Breast epithelium (tissue), 4 donors: ENCODE measurements at places on chromosomes 3 and 15. TPM values are rescaled to one million over a fixed set of nuclear protein-coding genes. Genes with fewer than 3 reads are reported as not detected.

HESX1 gene
- total RNA-seq, result 0.66 TPM

VWA5B2 gene
- total RNA-seq, result 0.88 TPM

CLSTN2 gene
- total RNA-seq, result 15.5 TPM

CACNA1D gene
- total RNA-seq, result 50.3 TPM

LRRN1 gene
- total RNA-seq, result 18.9 TPM

DNA sequence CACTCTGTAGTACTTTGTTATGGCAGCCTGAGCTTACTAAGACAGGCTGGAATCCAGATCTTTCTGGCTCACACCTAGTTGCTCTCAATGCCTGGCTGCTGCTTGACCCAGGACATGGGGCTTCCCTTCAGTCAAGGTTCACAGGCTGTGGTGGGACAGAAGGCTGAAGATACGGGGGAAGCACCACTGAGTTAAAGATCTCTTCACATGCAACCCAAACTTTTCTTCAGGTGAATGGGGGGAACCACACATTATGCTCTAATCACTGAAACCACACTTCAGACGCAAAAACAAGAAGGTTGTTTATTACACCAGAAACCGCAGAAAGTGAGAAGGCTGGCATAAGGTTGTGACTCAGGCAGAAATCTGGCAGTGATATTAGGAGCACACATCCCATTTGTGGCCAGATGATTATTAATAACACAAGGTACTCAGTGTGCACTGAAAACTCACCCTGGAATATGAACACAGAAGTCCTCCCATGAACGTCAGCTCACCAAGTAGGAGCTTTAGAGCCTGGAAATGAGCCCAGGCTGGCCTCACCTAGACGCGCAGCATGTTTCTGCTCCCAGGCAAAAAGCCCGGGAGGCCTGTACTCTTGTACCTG is 230.5 kb upstream of the CHRNA7 start:
- no peaks in the 10 kb centered on the region for H3K36me3 ChIP-seq
- H3K27me3 ChIP-seq, result no peaks in the 10 kb centered on the region
- no peak overlapping the region for H3K4me3 ChIP-seq
- H3K27ac ChIP-seq, result no peak overlapping the region

DNA sequence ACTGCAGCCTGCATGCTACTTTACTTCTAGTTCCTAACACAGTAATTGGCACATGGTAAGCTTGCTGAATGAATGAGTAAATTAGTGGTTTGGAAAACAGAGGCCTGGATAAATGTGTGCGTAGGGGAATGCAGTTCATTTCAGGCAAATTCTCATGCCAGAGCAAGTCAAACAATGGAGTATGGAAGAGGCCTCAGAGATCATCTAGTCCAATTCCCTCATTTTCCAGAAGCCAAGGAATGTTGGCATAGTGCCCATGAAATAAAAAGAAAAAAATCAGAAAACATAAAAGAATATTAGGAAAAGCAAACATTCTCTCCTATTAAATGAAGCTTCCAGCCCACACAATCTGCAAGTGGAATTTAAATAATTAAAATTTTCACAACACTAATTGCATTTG is 92.4 kb downstream of the MB21D2 start:
- H3K4me1 ChIP-seq, result peaks cover 6% of the 10 kb centered on the region
- no peak overlapping the region for H3K27ac ChIP-seq
- no peak for DNase-seq
- no peaks in the 10 kb centered on the region for H3K27me3 ChIP-seq

GRCh38 chr3:128041344-128041743 is 10.9 kb upstream of the SEC61A1 start:
- no peaks in the 10 kb centered on the region for H3K27me3 ChIP-seq
- no peak for DNase-seq
- no peaks in the 10 kb centered on the region for H3K36me3 ChIP-seq
- no peaks in the 10 kb centered on the region for H3K4me1 ChIP-seq

- no peaks in the 10 kb centered on the region for H3K27me3 ChIP-seq
- H3K36me3 ChIP-seq, result no peaks in the 10 kb centered on the region
- H3K4me3 ChIP-seq, result no peak overlapping the region
- H3K27ac ChIP-seq, result no peak overlapping the region
- H3K4me1 ChIP-seq, result no peaks in the 10 kb centered on the region
- DNase-seq, result no peak
Measured at GRCh38 chr3:45398178-45398577, 9.8 kb downstream of the LARS2 start.

DNA sequence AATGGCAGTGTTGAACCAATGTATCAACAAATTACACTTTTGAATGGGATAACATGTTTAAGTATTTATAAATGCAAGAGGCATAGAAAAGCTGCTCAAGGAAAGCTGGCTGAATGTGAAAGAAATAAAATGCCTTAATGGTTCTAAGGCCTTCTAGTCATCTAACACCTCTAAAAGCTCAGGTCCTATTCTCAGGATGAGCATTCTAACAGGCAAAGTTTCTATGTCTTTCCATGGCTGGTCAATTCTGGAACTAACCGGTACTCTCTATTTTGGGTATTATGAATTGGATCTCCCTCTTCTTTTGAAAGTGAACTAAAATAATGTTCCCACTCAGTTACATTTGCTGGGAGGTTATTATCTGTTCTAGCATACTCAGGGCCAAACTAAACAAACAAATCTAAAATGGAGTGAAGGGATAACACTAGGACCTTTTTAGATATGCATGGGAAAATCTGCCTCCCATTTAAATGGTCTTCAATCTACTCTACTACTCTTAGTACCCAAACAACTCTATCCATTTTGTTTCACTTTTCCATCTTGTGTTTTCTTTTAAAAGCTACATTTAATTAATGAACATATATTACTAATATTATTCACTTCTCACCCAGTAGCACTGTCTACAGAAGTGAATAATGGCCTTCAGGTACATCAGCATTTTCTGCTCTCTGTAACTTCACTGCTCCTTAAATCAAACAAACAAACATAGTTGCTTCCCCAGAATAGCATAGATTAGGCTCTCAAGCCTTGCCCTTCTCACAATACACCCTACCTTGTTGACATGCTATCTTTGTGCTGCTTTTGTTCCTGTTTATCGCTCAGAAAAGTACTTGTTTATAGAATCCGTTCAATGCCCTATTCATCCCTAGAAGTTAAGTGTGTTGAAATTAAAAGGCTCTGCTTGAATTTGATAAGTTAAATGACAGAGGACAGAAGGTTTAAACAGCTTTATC is 46.4 kb downstream of the CBLB start:
- no peaks in the 10 kb centered on the region for H3K4me1 ChIP-seq
- no peak overlapping the region for H3K4me3 ChIP-seq
- no peaks in the 10 kb centered on the region for H3K27me3 ChIP-seq
- DNase-seq, result no peak
- no peaks in the 10 kb centered on the region for H3K36me3 ChIP-seq

DNA sequence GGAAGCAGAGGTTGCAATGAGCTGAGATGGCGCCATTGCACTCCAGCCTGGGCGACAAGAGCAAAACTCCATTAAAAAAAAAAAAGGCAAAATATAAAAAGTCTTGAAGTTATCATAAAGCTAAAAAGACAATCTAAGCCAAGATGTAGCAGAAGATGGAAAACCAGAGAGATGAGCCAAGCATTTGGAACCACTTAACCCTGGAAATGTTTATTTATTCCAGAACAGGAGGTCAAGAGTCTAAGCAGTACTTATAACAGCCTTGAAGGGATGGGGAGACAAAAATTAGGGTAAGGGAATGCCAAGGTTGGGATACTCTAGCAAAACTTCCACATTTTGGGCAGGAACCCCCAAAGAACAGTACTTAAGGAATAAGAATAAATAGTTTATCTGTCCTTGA is 30.1 kb downstream of the FAIM start:
- no peak overlapping the region for H3K27ac ChIP-seq
- H3K4me1 ChIP-seq, result no peaks in the 10 kb centered on the region
- no peak overlapping the region for H3K4me3 ChIP-seq
- DNase-seq, result no peak
- H3K36me3 ChIP-seq, result no peaks in the 10 kb centered on the region
- H3K27me3 ChIP-seq, result no peaks in the 10 kb centered on the region

DNA sequence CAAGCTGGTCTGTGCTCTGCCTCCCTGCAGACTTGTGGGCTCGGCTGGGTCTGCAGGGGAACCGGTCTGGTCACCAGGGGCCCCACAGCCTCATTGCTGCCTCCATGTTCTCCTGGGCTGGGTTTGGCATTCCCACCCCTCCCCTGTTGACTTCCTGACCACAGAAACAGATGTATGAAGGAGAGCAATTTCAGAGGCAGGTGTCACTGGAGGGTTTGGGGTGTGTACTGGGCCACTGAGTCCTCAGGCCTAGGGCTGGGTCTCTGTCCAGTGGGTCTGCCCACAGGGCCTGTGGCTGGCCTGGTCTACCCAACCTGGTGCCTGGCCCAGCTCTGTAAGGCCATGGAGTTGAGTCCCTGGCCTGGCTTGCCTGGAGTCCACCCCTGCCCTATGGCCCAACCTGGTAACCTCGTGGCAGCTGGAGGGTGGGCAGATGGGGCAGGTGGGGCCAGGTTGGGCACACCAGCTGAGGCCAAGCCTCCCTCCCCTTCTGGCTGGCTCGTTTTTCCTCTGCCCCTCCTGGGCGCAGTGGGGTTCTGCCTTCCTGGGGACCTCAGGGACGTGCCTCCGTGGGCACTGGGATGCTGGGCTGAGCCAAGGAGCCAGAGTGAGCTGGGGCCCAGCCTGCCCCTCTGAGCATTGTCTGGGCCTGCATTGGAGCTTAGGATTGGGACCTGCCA is 20.8 kb downstream of the PLXNA1 start:
- H3K27me3 ChIP-seq, result no peaks in the 10 kb centered on the region
- H3K36me3 ChIP-seq, result no peaks in the 10 kb centered on the region
- H3K27ac ChIP-seq, result peak overlapping the region; percentile 93
- DNase-seq, result no peak
- H3K4me1 ChIP-seq, result peaks cover 18% of the 10 kb centered on the region

DNA sequence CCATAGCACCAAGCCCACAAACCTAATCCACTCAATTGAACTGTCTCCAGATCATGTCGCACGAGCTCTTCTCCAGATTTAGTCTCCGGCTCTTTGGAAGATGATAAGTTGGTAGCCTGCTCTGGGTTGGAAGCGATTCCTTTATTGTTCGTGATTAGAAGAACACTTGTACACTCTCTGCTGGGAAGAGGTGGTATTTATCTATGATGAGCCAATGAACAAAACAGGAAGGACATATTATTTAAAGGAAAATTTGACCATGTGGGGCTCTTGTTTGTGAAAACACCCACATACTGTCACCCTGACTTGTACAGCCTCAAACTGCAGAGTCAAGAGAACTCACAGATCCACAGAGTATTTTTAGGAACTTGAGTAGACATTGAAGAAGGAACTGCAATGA is 54.4 kb downstream of the MYZAP start:
- H3K27me3 ChIP-seq, result no peaks in the 10 kb centered on the region
- no peak for DNase-seq
- H3K4me3 ChIP-seq, result no peak overlapping the region
- no peak overlapping the region for H3K27ac ChIP-seq
- H3K4me1 ChIP-seq, result no peaks in the 10 kb centered on the region

DNA sequence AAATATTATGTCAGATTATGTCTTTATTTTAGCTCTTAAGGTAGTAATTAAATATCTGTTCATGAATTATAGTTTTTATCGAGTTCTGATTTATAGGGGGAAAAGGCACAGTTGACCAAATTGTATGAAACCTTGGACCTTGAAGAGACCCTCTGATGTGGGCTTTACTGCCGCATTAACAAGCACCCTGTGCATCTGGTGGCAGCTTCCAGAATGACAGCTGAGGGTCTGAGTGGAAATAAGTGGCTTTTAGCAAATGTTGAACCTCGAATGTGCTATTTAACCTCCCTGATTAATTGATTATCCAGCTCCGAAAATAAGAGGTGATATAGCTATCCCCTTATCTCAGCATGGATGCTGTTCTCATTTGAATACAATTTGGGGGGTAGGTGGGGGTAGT is 87.0 kb downstream of the TMEM108 start:
- DNase-seq, result no peak
- no peak overlapping the region for H3K4me3 ChIP-seq
- H3K27me3 ChIP-seq, result no peaks in the 10 kb centered on the region
- no peak overlapping the region for H3K27ac ChIP-seq
- H3K36me3 ChIP-seq, result no peaks in the 10 kb centered on the region

GRCh38 chr15:90178468-90179435 is 22.4 kb upstream of the SEMA4B start:
- no peak for DNase-seq
- H3K27ac ChIP-seq, result no peak overlapping the region
- no peak overlapping the region for H3K4me3 ChIP-seq
- H3K4me1 ChIP-seq, result peaks cover 3% of the 10 kb centered on the region
- no peaks in the 10 kb centered on the region for H3K36me3 ChIP-seq
- H3K27me3 ChIP-seq, result no peaks in the 10 kb centered on the region

GRCh38 chr15:66720206-66721010 is 18.4 kb downstream of the SMAD6 start:
- no peaks in the 10 kb centered on the region for H3K27me3 ChIP-seq
- H3K4me1 ChIP-seq, result no peaks in the 10 kb centered on the region
- DNase-seq, result no peak
- H3K36me3 ChIP-seq, result no peaks in the 10 kb centered on the region
- H3K4me3 ChIP-seq, result no peak overlapping the region

- H3K36me3 ChIP-seq, result no peaks in the 10 kb centered on the region
- no peaks in the 10 kb centered on the region for H3K4me1 ChIP-seq
- DNase-seq, result no peak
Measured at GRCh38 chr3:120163026-120163425, 68.8 kb upstream of the GSK3B start.

DNA sequence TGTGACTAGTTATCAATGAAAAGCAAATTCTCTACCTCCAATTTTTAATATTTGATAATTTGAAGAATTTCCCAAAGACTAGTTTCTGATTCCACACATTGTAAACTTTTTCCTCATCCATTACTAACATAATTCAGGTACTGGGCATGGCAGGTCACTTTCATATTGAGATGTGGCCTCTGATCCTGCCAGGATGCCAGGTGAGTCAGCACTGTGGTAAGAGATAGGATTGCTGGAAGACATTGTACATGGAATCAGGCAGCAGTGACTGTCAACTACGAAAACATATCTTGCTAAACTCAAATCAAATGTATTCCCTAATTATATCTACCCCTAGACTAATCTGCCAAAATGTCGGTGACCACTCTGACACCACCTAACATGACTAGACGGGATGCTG is 33.2 kb upstream of the POU1F1 start:
- H3K4me3 ChIP-seq, result no peak overlapping the region
- no peaks in the 10 kb centered on the region for H3K27me3 ChIP-seq
- no peak overlapping the region for H3K27ac ChIP-seq
- no peaks in the 10 kb centered on the region for H3K4me1 ChIP-seq

GRCh38 chr3:110650741-110651140 is 420.9 kb upstream of the NECTIN3 start:
- no peak overlapping the region for H3K27ac ChIP-seq
- no peaks in the 10 kb centered on the region for H3K4me1 ChIP-seq
- DNase-seq, result no peak
- no peaks in the 10 kb centered on the region for H3K36me3 ChIP-seq
- H3K4me3 ChIP-seq, result no peak overlapping the region

GRCh38 chr3:81170298-81170697 is 591.1 kb downstream of the GBE1 start:
- no peaks in the 10 kb centered on the region for H3K36me3 ChIP-seq
- H3K4me1 ChIP-seq, result no peaks in the 10 kb centered on the region
- H3K27ac ChIP-seq, result no peak overlapping the region
